ENCODE measurements at places on chromosomes 1 and 21. TPM values are rescaled to one million over a fixed set of nuclear protein-coding genes. Genes with fewer than 3 reads are reported as not detected.

MR1 gene
- total RNA-seq, result 38.5 TPM

ACTL8 gene
- not detected for total RNA-seq

OR6K3 gene
- not detected for total RNA-seq

- DNase-seq, result no peak
These were observed 68.4 kb downstream of the CACNA1E start for GRCh38 chr1:181551754-181552153.

DNA sequence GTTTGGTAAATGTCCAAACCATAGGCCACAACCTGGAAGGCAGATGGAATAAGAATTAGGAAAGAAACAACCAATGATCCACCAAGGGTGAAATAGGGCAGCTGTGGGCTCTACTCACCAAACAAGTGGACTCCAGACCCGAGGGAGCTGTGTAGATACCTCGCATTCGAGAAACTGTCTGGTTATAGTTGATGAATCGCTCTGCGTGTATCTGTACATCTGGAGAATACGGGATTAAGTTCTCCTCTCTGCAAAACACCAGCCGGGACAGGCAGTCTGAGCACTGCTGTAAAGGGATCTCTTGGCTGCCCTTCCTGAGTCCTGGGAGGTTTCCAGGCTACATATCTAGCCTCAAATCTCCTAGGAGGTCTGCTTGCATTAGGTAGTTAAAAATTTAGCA lies 9.4 kb upstream of the UBR4 start:
- no peak for DNase-seq

GRCh38 chr1:237875291-237875690 lies 15.4 kb downstream of the ZP4 start:
- DNase-seq, result no peak

DNA sequence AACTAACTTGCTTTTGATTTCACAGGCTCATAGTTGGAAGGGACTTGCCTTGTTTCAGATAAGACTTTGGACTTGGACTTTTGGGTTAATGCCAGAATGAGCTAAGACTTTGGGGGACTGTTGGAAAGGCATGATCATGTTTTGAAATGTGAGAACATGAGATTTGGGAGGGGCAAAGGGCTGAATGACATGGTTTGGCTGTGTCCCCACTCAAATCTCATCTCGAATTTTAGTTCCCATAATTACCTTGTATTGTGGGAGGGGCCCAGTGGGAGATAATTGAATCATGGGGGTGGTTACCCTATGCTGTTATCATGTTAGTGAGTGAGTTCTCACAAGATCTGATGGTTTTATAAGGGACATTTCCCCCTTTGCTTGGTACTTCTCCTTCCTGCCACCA lies 222.1 kb downstream of the GRIK1 start:
- no peak for DNase-seq

GRCh38 chr1:230823931-230824381 lies 44.4 kb downstream of the C1orf198 start:
- no peak for DNase-seq
